ENCODE measurements at places on chromosomes 13 and 19.

- DNase-seq, result no peak
These were observed 2.1 kb downstream of the ZMYM2 start for GRCh38 chr13:19960653-19960976.

GRCh38 chr19:10168386-10168948, 26.3 kb downstream of the DNMT1 start:
- DNase-seq, result no peak

DNA sequence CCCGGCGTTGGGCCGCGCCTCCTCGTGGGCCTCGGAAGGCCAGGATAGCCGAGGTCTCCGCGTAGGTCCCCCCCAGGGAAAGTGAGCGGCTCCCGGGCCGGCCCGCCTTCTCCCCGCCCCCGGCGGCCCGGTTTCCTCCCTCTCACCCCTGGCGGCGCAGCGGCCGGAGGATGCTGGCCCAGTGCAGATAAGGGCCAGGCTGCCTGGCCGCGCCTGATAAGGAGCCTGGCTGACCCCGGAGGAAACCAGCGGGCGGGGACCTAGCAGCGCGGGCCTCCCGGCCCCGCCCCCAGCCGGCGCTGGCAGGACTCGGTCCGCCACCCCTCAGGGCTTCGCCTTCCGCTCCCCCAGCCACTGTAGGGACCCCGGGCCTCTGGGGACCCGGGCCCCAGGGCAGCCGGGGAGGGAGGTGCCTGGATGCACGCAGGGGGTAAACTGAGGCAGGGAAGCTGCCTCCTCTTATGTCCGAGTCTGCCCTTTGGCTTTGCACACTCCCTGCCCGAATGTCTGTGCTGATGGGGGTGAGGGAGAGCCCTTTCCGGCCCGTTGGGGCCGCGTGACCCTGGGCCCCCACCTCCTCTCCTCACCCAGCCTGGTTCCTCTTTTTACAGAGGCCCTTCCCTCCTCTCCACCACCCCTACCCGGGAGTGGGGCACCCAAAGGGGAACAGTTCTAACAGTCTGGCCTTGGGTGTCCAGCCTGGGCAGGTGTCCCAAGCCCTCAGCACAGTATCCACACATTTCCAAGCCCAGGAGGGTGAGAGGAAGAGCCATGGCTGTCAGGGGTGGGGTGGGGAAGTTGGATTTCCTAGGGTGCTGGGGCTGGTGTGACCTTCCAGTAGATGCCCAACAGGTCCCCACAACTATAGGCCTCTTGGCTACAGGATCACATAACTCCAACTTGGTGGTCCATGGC, at the start of gene LYL1:
LYL1 (minus strand) TSS at position 193 of the 915 bp plus-strand sequence. CDS start 1,687 bp downstream, outside the sequence.
- no peak for DNase-seq

DNA sequence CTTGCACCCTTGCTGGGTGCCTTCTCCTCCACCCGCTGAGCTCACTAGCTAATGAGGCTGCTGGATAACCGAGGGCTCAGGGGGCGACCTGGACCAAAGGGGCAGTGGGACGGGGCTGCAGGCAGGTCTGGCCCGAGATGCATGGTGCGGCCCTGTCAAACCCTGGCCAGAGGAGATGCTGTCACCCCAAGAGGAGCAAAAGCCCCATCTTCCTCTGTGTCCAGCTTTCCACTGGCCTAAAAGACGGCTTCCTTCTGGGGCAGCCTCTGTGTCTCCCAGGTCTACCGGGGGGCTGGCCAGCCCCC, 261.8 kb downstream of the TBC1D4 start:
- no peak for DNase-seq

DNA sequence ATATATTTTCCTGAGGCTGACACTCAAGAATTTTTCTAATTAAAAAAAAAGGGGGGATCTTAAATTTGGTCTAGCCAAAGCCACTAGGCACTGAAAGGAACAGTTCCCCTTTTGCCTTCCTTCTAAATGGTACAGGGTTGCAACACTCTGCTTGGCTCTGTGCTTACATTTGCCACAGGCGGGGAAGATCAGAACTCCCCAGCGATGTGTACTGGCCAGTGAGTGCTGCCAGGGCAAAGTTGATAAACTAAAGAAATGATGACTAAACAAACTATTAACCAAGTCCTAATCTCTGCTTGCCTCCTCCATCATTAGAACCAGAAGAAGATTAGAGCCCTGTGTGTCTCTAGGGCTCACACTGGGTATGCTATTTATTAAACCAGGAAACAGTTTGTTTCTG, 75.3 kb upstream of the SCEL start:
- DNase-seq, result no peak

- DNase-seq, result no peak
These were observed 59.1 kb downstream of the DOCK9 start for GRCh38 chr13:98918771-98919170.

DNA sequence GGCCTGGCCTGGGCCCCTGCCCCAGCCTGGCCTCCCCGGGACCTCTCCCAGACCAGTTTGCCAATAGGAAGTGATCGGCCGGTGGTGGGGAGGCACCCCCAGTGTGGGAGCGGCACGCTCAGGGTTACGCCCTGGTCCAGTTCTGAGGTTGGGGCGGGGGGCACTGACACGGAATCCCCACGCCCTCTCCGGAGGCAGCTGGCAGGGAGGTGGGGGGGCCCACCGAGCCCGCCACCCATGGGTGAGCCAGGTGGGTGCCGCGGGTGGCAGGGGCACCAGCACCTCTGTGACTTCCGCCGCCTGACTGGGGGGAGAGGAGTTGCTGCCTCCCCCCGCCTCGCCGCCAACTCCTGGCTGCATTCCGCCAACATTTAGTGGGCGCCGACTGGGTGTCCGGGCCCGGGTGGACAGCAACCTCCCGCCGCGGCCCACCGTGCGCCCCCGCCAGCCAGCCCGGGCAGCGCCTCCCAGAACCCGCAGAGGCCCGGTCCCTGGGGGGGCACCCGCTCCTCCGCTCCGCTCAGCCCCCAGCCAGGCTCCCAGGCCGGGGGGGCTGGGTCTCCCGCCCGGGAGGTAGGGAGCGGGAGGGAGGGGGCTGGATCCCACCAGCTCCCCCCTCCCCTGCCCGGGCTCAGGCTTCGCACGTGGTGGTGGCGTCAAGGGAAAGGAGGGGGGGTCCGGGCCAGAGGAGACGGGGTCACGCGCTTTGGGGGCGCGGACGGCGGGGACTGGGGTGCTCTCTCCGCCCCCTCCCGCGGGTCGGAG, 2.0 kb downstream of the ZBTB7A start:
- peak; percentile 33 for DNase-seq

DNA sequence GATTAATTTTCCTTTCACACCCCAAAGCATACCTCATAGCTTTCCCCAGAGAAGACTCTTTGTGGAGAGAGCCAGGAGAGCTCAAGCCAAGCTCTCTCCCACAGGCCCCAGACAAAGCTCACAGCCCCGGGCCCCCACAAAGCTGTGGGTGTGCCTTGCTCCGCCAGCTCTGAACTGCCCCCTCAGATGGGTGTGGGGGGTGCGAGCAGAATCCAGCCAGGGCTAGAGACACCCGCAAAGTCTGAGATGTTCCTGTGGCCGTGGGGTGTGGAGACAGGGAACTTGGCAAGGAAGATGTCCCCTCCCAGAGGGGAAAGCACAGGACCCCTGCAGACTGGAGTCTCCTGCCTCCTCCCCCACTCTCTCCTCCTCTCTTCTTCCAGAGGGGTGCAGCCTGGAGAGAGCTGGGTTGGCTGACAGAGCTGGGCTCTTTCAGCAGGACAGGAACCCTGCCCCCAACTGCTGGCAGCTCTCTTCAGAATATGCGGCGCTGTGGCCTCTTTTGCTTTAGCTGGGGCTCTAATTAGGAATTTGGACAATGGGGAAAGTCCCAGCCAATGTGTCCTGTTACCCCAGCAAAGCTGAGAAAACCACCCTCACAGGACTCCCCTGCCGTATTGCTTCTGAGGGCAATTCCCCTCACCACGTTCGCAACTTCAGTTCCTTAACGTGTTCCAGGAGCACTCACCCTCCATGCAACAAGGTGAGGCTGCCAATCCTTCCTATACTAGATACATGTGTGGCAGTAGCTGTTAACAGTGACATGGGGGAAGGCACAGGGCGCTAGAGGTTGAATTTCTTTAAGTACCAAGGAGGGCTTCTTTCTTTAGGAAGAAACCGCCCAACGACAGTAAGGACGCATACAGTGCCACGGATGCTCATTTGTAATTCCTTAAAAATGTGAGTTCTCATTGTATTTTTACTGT, 170.0 kb downstream of the COL4A1 start:
- DNase-seq, result no peak

- DNase-seq, result peak; percentile 3
These were observed 1195.0 kb downstream of the SLITRK5 start for GRCh38 chr13:88866195-88866594.

GRCh38 chr13:45456196-45456972, 8.4 kb upstream of the COG3 start:
- DNase-seq, result no peak

DNA sequence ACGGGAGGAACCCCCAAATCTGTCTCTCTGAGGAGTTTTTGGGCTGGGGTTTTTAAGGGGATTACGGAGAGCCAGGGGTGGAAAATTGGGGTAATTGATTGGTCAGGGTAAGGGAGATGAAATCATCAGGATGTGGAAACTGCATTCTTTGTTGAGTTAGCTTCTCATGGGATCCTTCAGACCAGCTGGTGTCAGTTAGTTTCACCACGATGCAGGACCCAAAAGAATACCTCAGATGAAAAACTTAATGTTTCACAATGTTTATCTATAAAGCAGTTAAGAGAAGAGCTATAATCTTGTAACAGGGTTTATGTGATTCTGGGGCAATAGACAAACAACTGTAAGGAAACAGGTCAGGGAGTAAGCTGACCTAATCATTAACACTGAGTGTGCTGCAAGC, 230.8 kb downstream of the POU4F1 start:
- DNase-seq, result no peak

- DNase-seq, result no peak
These were observed 157.7 kb downstream of the KDM4B start for GRCh38 chr19:5126498-5127223.

Measured in urothelium cell line (cell line).